Activated T-cell treated with anti-CD3 and anti-CD28 coated beads, Interleukin-2, amount 50 U/mL, for 48 hours (primary cell): ENCODE measurements at places on chromosomes 2 and 18.

GRCh38 chr2:175418224-175418835 is 236.8 kb upstream of the ATP5MC3 start:
- DNase-seq: no peak

DNA sequence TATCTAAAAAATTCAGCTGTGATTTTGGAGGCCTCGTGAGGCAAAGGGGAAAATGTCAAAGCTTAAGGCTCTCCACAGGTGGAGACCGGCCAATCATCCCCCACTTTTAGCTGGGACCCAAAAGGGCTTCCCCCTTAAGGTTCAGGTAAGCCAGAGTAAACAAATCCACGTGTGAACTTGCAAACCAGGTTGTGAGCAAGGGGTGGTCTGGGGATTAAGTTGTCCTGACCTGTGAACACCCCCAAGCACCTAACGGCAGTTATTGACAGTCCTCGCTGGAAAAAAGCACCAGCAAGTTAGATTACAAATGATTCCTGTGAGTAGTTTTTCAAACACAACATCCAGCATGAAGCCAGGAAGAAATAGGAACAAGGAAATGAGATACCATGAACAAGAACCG is 42.9 kb downstream of the MYO7B start:
- no peak for DNase-seq

DNA sequence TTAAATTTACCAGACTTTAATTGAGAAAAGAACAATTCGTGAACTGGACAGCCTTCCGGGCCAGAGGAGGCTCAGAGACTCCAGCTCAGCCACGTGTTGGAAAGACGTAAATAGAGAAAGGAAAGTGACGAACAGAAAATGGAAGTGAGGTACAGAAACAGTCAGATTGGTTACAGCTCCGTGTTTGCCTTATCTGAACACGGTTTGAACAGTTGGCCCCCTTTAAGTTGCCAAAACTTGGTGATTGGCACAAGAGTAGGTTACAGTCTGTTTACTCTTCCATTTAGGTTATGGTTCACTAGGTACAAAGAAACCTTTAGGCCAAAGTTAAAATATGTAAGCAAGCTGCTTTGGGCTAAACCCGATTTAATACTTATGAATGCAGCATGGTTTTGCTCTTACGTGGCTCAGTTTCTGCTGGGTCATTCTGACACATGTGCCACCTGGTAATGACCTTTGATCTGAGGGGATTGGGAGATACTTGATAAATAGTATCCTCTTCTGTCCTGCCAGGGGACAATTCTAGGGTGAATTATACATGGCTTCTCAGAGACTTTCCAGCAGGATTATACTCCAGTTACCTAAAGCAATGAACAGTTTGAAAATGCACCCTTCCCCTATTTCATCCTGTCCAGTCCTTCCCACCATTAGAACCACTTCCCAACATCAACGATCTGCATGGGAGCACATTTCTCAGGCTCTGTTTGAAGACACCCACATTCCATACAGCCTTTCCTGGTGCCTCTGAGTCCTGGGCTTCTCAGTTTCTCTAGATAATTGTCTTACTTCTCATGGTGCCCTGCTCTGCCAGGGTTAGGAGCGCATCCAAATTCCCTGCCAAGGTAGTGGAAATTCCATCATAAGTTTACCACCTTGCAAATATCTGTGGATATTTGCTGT is 65.1 kb upstream of the TGIF1 start:
- DNase-seq: no peak

DNA sequence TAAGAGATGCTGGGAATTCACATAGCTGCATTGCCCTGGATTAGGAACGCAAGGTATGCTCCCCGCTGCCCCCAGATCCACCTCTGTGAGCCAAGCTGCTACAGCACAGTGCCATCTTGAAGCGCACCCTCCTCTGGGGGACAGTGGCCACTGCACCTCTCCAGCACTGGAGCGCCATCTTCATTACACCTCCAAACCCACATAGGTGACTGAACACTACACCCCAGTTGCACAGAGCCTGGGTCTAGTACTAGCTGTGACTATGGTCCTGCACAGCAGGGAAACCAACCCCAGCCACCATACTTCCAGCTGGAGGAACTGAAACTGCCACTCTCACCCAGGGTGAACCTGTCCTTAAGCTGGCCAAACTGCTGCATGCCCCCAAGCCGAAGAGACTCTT is 84.6 kb downstream of the TMEM237 start:
- no peak for DNase-seq

DNA sequence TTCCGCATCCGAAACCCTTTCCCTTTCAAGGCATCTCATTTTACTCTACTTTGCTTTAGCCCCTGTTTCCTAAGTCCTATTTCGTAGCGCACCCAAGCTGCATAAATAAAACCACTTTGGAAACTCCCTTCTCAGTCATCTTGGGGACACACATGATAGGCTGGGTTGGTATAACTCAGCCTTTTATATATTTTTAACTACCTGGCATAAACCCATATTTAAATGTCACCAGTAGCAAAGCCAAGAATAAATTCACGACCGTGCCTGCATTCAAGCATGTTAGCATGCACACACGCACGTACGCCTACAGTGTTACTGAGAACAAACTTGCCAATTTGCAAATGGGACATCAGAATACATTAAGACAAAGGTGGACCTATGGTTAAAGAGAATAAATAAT is 564.7 kb upstream of the PIK3C3 start:
- DNase-seq: no peak

DNA sequence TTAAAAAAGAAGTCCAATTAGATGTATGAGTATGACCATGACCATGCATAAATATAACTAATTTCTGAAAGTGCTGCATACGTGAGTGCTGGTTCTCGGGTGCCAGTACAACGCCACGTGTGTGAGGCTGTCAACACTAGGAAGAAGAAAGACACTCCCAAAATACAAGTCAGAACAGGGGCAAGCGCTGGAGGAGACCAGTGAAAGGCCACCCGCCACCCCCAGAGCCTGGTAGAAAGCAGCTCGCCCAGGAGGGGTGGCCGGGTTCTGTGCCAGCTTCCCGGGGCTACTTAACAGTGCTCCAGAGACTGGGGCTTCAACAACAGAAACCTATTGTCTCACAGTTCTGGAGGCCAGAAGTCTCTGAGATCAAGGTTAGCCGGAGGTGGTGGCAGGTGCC is 147.6 kb downstream of the RTP5 start:
- DNase-seq: no peak

DNA sequence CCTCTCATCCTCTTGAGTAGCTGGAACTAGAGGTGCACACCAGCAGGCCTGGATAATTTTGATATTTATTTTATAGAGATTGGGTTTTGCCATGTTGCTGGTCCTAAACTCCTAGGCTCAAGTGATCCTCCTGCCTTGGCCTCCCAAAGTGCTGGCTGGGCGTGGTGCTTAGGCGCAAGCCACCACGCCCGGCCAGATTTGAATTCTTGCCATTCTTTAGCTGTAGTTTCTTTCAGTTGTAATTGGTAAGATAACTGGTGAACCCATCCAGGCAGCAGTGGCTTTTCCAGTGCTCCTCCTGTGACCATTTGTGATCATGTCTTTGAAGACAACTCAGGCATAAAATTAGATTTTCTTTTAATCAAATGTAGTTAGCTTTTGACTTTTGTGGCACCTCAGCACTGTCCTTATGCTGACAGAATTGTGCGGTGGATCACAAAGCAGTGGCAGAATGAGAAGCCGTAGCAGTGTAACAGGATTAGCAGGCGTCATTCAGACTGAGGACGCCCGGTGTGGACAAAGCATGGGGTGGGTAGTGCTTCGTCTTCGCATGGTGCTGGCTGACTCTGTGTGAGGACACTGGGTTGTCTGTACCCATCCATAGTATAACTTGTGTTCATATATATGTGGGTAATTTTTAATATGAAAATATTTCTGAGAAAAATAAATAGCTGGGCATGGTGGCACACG is 30.0 kb upstream of the TOGARAM2 start:
- no peak for DNase-seq

GRCh38 chr2:225531559-225531958 is 132.0 kb downstream of the NYAP2 start:
- DNase-seq: no peak

- peak; percentile 57 for DNase-seq
Measured at GRCh38 chr2:135052997-135053474, 944 bp downstream of the RAB3GAP1 start.

- DNase-seq: no peak
Measured at GRCh38 chr18:68456985-68457384, 257.9 kb downstream of the TMX3 start.

DNA sequence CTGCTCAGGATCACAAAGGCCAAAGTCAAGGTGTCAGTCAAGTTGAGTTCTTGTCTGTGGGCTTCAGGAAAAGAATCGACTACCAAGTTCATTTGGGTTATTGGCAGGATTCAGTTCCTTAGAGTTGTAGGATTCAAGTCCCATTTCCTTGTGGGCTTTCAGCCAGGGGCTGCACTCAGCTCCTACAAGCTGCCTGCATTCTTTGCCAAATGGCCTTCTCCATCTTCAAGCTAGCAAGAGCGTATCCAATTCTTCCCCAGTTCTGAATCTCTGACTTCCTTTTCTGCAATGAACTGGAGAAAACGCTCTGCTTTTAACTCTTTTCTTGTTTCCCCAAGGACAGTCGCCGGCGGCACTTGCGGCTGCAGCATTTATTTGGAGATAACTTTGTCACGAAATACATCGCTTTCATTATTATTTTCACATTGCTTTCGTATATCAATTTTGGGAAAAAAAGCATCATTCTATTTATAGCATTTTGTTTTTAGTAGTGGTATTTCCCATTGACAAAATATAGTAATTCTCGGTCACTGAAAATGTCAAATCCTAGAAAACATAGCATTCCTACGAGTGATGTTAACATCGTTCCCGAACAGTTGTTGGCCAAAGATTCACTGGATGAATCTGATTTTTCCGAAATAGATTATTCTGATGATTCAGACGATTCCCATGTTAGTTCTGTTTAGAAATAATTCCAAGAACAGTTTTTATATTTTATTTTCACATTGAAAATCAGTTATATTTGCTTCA is 59.6 kb upstream of the SERPINE2 start:
- DNase-seq: no peak

GRCh38 chr2:218023636-218024035 is 20.8 kb upstream of the TNS1 start:
- DNase-seq: no peak

GRCh38 chr2:79950526-79950925 is 354.0 kb downstream of the LRRTM1 start:
- no peak for DNase-seq

GRCh38 chr2:222877556-222878300 is 16.9 kb downstream of the ACSL3 start:
- DNase-seq: no peak

- DNase-seq: no peak
Measured at GRCh38 chr18:74190086-74190485, 41.8 kb downstream of the TIMM21 start.

- no peak for DNase-seq
Measured at GRCh38 chr2:102601730-102602129, 17.6 kb upstream of the SLC9A2 start.

DNA sequence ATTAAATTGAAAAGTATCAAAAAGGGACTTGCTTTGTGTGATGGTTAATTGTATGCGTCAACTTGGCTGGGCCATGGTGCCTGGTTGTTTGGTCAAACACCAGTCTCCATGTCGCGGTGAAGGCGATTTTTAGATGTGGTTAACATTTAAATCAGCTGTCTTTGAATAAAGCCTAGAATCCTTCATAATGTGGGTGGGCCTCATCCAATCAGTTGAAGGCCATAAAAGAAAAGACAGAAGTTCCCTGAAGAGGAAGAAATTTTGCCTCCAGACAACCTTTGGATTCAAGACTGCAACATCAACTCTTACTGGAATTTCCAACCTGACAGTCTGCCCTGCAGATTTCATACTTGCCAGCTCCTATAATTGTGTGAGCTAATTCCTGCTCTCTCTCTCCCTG is 160.5 kb downstream of the SH3BP4 start:
- no peak for DNase-seq

DNA sequence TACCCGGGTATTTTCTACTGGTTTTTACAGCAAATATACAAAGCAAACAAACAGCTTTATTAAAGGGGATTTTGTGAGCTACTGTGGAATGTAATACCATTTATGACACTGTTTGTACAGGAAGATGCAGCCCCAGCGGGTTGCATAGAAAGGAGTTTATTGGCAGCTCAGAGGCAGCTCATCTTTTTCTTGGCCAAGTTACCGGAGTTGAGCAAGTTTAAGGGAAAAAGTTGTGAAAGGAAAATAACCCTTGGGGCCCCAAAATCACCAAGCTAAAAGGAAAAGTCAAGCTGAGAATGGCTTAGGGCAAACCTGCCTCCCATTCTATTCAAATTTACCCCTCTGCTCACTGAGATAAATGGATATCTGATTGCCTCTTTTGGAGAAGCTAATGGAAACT is 60.8 kb downstream of the MOB4 start:
- no peak for DNase-seq

DNA sequence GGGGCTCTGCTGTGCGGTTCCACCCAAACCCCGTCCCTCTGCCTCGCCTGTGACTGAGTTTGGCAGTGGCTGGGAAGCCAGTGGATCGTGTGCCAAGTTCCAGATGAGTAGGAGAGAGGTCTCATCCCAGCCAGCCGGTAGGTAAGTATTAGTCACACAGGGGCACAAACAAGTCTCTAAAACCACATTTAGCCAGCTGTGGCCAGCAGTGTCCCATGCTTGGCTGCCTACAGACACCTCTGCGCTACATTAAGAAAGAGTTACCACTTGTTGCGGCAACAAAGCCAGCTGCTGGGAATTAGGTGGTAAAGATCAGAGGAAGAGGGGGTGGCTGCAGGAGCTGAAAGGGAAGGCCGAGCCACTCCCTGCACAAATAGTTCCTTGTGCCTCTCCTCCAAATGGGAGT is 81.2 kb downstream of the GATA6 start:
- no peak for DNase-seq

GRCh38 chr2:26540961-26541360 is 63.0 kb upstream of the OTOF start:
- DNase-seq: no peak

- no peak for DNase-seq
Measured at GRCh38 chr2:152464851-152465470, 130.0 kb downstream of the FMNL2 start.

DNA sequence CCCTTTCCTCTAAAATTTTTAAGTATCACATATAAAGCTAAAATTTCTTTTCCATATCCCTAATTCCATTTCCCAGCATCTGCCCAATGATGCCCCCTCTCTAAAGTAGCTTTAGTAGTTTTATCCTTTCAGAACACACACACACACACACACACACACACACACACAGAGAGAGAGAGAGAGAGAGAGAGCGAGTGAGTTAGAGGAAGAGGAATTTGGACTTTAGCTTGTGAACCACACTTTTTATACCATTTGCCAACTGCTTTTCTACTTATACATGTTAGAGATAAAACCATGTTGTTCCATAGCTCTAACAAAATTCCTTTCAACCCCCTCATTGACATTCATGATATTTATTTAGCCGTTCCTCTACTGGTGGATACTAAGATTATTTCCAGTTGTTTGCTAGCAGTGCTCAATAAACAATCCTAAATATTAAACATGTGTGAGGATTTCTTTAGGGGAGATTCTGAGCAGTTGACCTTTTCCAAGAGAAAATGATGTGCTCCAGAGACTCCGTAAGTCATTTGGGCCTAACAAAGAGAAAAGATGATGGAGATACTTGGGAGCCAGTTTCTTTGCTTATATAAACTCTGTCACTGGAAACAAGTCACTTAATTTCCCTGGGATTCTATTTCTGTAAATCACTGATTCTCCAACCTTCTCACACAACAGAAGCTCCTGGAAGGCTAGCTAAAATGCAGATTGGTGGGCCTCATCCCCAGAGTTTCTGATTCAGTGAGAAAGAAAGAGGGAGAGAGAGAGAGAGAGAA is 229.7 kb upstream of the SP5 start:
- DNase-seq: no peak
